Stimulated activated CD4-positive, alpha-beta T cell treated with anti-CD3 and anti-CD28 coated beads, TNF-alpha, amount 100 ng/mL, for 1 hour (primary cell): ENCODE measurements at places on chromosomes 2 and 18.
A peak's percentile ranks its signal among the peaks of the same experiment; 100 is the strongest.

DNA sequence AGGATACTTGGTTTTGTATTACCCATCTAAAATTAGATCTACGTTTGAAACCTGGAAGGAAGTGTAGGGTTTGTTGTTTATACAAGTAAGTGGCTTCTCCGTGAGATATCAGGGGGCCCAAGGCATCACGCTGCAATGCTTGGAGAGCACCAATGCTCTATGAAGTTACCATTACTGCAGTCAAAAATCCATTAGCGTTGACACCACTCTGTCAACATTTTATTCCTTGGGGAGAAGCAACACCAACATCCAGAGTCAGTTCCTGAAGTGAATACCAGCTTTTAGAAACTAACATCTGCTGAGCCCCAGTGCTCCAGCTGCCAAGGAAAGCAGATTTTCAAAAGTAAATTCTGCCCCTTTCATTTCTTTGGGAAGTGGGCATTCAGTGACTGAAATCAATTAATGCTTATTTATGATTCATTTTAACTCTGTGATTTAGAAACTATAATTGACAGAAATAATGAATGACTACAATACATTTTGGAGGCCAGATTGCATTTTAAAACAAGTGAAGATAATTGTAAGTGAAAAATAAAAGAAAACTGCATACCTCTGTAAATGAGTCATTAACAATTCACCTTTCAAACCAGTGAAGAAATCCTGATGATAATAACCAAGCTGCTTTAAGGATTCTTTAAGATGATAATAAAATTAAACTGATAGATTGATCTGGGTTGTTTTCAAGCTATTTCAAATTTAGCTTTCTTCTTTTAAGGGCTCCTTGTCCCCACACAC is 30.5 kb downstream of the LRP1B start:
- DNase-seq = no peak

DNA sequence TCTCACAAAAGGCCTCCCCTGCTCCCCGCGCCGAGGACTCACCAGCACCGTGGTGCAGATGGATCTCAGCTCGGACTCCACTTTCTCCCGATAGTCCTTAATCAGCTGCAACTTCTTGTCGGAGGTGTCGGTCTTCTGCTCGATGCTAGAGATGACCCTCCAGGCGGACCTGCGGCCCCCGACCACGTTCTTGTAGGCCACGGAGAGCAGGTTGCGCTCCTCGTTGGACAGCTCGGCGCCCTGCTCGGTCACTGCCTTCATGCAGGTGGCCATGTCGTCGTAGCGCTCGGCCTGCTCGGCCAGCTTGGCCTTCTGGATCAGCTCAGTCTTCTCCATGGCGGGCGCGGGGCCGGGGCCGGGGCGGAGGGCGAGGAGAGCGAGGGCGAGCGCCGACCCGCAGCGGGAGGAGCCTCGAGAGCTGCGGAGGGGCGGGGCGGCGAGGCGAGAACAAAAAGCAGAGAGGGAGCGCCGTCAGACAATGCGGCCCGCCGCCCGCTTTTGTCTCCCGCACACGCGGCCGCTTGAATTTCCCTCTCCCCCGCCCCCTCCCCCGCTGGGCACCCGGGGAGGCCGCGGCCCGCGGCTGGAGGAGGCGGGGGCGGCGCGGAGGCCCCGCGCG is 571 bp downstream of the YWHAQ start:
- DNase-seq = peak; percentile 40

- DNase-seq = no peak
These were observed 61.3 kb upstream of the TXNDC2 start for GRCh38 chr18:9824474-9824832.

DNA sequence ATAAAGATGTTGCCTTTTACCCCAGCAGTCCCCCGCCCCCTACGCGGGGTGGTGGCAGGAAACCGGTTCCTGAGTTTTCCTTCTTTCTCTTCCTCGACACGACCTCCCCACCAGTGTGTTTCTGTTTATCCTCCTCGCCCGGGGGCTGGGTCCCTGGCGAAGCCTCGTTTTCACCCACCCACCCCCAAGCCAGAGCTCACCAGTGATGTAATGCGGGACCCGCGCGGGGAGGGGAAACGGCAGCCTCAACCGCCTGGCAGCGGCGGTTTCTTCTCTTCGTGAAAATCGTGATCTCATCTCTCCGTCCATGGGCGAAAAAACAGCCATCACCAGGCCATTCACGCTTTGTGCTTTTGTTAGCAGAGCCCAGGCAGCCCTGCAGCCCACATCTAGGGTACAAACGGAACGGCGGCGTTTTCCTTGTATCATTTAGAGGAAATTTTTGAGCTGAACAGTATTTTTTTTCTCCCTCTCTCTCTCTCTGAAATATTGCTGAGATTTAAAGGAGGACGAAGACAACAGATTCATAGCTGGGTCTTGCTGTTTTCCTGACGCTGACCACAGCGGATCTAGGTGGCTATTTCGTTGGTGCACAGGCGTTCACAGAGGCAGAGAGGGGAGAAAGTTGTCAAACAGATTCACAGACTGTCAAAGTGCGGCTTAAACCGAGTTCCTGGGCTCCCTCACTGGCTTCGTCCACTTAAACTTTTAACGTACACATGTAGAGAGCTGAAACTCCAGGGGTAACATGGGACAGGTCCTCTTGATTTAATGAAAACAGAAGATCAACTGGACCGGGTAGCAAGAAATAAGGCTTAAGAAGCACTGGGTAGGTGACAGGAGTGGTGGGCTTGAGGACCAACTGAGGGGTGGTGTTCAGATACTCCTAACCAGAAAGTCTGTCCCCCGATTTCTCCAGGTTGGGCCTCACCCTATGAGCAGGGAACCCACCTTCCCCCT is 21.9 kb upstream of the PAX3 start:
- no peak for DNase-seq

DNA sequence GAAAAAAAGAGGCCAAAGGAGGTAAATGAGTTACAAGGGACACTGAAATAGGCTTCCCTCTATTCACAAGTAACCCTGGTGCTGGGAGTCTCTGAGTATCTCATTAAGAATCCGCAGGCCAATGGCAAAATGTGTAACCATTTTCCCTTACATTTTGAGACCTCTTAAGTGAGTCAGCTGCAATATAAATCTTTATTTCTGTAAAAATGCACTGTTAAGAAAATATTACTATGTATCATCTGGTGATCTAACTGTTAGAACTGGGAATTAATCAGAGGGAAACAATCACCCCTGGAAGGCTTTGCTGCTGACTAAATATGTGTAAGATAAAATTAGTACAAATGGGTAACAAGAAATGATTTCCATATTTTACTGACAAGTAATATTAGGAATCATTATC is 483.1 kb upstream of the CHST9 start:
- no peak for DNase-seq

DNA sequence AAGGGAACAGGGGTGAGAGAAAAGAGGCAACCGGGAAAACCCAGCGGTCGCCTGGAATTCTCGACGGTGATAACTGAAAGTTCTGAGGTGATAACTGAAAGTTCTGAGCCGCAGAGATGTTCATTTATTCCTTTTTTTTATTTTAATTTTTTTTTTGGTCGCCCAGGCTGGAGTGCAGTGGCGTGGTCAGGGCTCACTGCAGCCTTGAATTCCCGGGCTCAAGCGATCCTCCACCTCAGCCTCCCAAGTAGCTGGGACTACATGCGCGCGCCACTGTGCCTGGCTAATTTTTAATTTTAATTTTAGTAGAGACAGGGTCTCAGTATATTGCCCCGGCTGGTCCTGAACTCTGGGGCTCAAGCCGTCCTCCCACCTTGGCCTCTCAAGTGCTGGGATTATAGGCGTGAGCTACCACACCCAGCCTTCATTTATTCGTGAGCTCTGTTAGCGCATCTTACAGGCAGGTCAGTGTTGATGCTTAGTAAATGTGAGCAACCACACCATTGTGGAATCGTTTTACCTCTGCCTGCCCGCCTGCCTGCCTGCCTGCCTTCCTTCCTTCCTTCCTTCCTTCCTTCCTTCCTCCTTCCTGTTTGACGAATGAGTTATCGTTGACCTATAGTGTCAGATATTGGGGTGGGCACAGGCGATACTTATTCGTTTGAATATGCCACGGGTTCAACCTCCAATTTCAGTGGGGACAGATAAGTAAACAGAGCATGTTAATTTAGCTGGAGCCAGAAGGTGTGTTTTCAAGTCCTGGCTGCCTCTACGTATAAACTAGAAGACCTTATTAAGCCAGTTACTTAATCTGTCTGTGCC is 557 bp upstream of the E2F6 start:
- no peak for DNase-seq

DNA sequence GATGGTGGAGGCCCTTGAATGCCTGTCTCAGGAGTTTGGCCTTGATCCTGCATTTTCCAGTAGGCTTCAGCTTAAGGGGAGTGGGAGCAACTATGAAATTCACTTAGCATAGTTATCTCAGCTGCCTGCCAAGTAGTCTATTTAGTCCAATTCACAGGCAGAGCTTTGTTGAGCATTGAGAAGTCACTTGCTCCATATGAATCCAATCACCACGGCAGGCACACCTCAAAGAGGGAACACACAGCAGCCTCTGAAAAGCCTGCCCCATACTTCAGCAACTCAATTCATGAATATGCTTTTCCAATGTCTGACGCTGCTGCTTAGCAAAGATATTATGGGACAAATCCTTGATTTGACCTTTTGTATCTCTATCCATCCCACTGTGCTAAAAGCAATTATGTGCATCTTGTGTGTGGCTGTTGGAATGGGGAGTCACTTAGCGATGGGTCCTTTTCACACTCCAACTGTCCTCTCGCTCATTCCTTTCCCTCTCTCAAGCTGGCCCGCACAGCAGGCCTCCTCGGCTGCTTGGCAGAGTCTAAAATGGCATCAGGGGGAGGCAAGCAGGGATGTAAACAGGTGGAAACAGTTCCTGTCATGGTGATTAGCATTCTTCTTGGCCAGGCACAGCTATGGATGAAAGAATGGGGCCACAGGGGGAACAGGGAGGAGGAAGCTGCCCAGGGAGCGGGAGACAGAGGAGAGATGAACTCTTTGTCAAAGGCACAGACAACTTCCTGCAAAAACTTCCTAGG is 56.0 kb upstream of the LRPPRC start:
- no peak for DNase-seq

DNA sequence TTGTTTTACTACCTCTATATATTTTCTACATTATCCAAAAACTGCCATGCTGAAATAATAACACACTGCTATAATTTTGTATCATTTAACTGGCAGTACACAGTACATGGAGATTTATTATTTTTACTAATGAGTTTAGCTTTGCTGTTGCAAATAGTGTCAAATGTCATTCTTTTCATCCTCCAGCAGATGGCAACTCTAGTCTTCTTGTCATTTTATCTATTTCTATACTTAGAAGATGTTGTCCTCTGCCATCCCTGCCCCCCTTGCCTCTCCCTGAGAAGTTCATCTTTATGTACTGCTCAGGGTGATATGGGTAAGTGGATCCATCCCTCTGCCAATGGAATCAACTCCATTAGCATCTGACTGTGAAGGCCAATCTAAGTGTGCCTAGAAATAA is 21.7 kb upstream of the LRRTM1 start:
- DNase-seq = no peak
